Activated naive CD8-positive, alpha-beta T cell treated with anti-CD3 and anti-CD28 coated beads for 36 hours (primary cell): ENCODE measurements at places on chromosomes 13 and 19. TPM values are rescaled to one million over a fixed set of nuclear protein-coding genes. Genes with fewer than 3 reads are reported as not detected.

Gene SIRT6
- total RNA-seq, result 27.2 TPM

Gene CASP14
- not detected for total RNA-seq

Gene HOMER3
- not detected for total RNA-seq

Gene INSL3
- 1.8 TPM for total RNA-seq

Gene CLEC4G
- total RNA-seq, result not detected

Gene VSTM1
- total RNA-seq, result not detected

Gene UBE2L5
- not detected for total RNA-seq

Gene RAB3A
- total RNA-seq, result 3.9 TPM

Gene THAP8
- 2.7 TPM for total RNA-seq

Gene PDE4C
- total RNA-seq, result not detected

Gene UFM1
- total RNA-seq, result 47.1 TPM

Gene ZNF541
- 0.22 TPM for total RNA-seq

Gene CYP2A6
- total RNA-seq, result 0.27 TPM

Gene RFPL4A
- not detected for total RNA-seq

Gene ZNF222
- total RNA-seq, result 3.5 TPM
